ENCODE measurements at places on chromosomes 7 and 10.
A peak's percentile ranks its signal among the peaks of the same experiment; 100 is the strongest.

- DNase-seq = peak; percentile 85
Observed at GRCh38 chr7:28037220-28038010, 143.2 kb downstream of the JAZF1 start.

GRCh38 chr7:118844748-118845147, 620.2 kb downstream of the ANKRD7 start:
- no peak for DNase-seq

GRCh38 chr10:28072573-28072972, 73.7 kb upstream of the ODAD2 start:
- no peak for DNase-seq

- DNase-seq = no peak
Observed at GRCh38 chr7:158738841-158739240, 34.2 kb upstream of the NCAPG2 start.

DNA sequence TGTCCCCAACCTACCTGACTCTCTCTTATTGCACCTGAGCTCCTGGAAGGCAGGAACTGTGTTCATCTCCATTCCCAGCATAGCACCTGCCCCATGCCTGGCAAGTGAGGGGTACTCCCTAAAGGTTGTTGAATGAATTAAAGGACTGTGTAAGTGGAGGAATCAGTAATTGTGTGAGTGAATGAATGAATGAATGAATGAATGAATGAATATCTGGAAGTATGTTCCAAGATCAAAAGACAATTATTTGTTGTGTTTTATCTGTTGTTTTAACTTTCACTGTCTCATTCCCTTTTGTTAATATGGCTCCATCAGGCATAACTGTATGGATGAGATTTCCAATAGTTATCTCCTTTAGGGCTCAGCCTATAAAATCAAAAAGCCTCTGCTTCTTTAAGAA, 4.0 kb downstream of the WIPF3 start:
- DNase-seq = no peak

DNA sequence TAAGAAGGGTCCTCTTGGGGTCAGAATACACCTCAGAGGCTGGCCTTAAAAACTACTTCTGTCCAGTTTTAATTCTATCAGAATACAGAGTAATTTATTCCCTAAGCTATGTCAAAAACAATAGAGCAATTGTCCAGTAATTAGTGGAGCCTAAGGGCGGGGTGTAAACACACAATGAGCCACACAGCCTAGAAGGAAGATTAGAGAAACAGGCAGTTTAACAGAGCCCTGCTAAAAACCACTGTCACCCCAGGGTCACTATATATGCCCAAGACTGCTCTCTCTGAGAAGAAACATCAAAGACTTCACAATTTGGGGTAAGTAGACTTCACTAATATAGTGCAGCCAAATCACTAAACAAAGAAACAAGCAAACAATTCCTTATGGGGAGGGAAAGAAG, 27.2 kb upstream of the WNT2 start:
- DNase-seq = no peak

DNA sequence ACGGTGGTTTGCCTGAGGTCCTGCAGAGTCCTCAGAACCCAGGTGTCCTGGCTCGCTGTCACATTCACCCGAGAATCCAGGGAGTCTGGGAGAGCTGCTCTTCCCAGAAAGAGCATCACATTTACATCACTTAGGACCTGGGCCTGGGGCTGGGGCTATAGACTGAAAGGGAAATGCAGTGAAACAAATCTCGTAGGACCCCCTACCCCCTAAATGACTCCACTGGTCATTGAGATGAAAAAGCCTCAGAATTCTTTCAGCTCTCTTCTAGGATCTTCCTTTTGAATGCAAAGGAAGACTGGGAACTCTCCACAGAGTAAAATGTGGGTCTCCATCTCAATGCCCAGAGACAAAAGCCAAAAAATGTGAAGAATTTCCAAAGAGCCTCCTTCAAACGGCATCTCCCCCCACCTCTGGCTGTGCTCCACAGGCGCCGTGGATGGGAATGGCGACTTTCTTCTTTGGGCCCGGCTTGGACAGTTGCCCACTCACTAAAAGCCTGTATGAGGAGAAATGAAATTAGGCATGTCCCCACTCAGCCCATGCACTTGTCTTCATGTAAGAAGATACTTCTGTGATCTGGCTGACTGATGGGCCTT, 49.0 kb upstream of the PODXL start:
- no peak for DNase-seq

GRCh38 chr10:86642499-86642898, 11.8 kb upstream of the OPN4 start:
- no peak for DNase-seq

DNA sequence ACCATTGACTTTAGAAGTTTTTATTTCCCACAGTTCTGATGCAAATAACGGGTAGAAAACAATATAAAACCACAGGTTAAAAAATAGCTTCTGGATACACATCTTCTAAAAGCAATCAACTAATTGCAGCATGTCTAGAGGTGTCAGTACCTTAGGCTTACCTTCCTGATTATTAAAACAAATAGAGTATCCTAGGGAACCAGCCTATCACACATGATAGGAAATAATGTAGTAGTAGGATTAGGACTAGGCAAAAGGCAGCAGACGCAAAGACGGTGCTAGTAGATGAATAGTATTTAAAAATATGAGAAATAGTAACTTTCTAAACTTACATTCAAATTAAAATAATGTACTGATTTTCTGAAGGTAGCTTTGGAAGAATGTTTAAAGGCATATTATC, 41.7 kb upstream of the PHYHIPL start:
- no peak for DNase-seq

- DNase-seq = no peak
Observed at GRCh38 chr7:156778668-156779067, 114.3 kb downstream of the LMBR1 start.

DNA sequence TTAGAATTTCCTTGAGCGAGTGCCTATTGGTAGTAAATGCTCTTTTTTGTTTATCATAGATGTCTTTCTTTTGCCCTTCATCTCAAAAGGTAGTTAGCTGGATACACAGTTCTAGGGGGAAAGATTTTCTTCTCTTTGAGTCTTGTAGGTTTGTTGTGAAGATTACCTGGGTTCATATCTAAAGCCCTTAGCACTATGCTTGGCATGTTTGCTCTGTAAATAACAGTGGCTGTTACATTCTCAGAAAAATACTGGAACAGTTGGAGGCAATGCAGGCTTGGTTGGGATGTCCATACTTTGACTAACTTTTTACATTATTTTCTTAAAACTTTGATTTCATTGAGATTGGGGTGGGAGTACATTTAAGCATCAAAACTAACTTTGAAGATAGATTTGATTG, 144.0 kb downstream of the AUTS2 start:
- no peak for DNase-seq

DNA sequence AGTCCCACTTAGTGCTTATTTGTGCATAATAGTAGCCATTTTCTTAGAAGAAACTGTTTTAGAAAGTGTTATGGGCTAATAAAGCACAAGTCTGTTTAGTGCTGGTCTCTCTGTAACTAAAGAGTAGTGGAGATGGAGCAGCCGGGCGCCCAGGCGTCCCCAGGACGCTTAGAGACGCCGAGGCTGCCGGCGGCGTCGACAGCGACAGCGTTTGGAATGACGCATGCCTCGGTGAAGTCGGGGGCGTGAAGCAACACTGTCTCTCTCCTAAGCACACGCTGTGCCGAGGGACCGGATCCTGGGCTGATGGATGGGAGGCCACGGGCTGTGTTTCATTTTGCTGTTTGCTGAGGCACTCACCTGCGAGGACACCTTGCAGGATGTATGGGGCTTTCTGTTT, 588.6 kb upstream of the FOXK1 start:
- DNase-seq = no peak

DNA sequence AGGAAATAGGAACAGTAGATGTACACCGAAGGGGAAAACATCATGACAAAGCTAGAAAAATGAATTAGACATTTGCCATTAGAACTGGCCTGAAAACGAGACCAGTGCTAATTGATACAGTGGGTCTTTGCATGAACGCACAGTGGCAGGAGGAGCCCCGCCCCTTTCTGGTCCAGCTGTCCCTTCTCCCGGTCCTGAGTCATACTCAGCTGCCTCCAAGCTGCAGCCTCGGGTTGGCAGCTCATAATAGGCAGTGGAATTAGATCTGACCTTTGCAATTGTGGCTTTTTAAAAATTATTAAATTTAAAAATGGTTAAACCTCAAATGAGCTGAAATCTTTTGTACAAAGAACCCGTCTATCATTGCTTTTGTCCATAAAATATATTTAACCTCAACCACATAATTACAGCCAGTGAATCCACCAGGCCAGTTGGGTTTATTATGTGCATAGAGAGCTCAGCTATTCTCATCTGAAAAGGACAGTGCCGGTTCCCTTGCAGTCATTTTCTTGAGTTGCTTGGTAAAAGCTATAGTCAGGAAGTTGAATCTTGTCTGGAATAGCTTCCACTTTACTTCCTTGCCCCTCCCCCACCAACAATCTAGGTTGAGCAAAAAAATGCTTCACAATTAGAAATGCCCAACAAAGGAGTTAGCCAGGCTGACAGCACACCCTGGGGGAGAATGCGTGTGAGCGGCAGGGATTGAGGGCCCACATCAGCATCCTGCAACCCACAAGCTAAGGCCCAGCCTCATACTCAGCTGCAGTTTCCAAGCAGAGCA, 147.1 kb downstream of the BUB3 start:
- no peak for DNase-seq

GRCh38 chr7:17130281-17131059, 168.0 kb upstream of the AHR start:
- DNase-seq = peak; percentile 23

- DNase-seq = no peak
Observed at GRCh38 chr10:21715531-21716195, 181.6 kb downstream of the MLLT10 start.

DNA sequence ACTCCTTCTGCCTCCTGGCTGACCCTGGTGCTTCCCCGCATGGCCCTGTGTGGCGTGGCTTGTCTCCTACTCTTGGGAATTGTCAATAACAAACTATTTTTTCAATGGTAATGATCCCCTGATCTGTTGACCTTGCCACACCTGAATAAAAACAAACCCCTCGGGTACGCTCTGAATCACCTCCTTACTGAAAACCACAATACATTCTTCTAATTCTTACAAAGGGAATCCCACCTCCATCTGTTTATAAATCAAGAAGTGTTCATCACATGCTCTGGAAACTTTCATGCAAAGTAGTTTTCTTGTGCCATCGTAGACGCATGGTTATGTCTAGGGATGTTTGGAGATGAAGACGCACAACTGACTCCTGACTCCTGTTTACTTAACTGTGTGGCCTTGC, 245.8 kb downstream of the FRMD4A start:
- no peak for DNase-seq

DNA sequence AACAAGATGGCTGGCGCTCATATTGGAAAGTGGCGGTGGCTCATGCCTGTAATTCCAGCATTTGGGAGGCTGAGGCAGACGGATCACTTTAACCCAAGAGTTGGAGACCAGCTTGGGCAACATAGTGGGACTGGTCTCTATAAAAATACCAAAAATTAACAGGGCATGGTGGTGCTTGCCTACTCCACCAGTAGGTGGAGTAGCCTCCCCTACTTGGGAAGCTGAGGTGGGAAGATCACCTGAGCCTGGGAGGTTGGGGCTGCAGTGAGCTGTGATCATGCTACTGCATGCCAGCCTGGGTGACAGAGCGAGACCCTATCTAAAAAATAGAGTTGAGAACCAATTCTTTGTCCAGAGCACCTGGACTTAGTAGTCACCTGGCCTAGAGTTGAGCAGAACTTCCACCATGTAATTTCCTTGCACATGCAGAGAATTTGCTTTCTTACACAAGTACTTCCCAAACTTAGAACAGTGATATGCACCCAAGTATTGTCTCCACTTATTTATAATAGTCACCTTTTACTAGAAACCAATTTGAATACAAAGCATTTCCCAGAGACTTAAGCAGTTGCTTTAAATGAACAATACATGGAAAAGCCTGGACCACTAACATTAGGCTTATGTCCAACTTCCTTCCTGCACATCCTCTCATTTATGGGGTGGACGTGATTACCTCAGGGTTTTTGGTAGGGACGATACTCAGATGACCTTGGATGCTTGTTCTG, 15.9 kb downstream of the LAMB4 start:
- DNase-seq = no peak

- DNase-seq = no peak
Observed at GRCh38 chr7:66198956-66199355, 6.2 kb upstream of the TPST1 start.

DNA sequence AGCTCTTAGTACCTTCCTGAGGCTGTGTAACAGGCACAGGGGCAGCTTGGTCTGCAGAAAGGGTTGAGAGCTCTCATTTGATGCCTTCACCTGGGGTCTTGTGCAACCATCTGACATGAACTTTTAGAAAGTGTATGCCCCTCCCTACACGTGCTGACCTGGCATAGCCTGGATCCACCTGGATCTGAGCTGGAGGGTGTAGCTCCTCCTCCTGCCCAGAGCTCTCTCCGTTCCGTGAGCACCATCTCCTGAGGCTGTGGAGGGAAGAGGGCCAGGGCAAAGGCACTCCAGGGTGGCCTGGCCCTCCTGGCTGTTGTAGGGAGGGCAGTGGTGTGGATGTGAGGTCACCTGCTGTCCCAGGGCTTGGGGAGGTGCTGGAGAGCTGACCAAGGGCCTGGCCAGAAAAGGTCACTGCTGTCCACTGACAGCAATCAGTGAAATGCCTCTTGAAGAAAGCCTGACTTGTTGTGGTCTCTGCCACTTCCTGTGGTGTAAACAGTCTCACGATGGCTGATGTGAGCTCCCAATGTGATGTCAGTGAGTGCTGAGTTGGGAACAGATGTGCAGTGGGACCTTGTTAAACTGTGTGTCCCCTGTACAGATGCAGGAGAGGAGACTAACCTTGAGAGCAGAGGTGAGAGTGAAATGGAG, 23.0 kb downstream of the AMZ1 start:
- DNase-seq = no peak

- DNase-seq = no peak
Observed at GRCh38 chr10:79274279-79275104, 72.8 kb upstream of the PPIF start.

GRCh38 chr10:131210181-131210580, 101.3 kb downstream of the TCERG1L start:
- DNase-seq = no peak

DNA sequence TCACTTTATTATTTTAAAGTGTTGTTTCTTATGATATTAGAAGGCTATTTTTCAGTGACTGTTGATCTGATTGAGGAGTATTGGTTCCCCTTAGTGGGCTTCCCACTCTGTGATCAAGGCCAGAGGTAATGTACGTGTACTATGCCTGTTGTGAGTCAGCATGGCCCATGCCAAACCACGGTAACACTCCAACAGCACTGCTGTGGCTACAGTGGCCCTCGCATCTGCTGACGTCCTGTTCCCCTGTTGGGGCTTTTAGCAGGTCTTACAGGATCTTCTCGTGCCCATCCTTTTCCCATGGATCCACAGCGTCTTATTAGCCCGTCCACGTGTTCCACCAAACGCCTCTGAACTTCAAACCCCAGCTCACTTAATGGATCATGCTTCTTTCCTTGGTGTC, 964.6 kb upstream of the CELF2 start:
- no peak for DNase-seq

- DNase-seq = no peak
Observed at GRCh38 chr7:66556549-66557213, 72.0 kb upstream of the KCTD7 start.

DNA sequence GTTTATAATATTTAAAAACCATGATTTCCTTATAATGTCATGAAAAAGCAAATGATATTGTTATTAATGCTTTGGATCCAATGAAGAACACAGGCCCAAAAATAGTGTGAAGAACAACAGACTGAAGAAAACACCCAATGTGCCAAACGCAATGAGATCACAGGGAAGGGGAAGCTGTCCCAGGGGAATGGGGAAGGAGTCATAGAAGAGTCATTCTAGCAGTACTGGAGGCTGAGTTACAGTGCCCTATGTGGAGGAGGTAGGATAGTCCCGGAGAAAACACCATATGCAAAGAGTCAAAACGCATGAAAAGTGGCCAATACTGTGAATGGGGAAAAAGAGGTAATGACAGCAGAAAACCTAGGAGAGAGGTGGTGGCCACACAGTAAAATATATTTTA, 50.9 kb downstream of the TPK1 start:
- peak; percentile 13 for DNase-seq
